ENCODE measurements at places on chromosomes 3 and 15. TPM values are rescaled to one million over a fixed set of nuclear protein-coding genes. Genes with fewer than 3 reads are reported as not detected.

Gene CORO2B
- 1.0 TPM for total RNA-seq

Gene CCR3
- not detected for total RNA-seq

Gene NR1I2
- 1.1 TPM for total RNA-seq

Gene GOLGA6L10
- total RNA-seq, result 1.4 TPM

Gene CILP
- 0.18 TPM for total RNA-seq

Gene WDR72
- not detected for total RNA-seq

Gene CCDC80
- total RNA-seq, result not detected

Gene SNURF
- total RNA-seq, result 9.8 TPM

Gene FGF7
- not detected for total RNA-seq

DNA sequence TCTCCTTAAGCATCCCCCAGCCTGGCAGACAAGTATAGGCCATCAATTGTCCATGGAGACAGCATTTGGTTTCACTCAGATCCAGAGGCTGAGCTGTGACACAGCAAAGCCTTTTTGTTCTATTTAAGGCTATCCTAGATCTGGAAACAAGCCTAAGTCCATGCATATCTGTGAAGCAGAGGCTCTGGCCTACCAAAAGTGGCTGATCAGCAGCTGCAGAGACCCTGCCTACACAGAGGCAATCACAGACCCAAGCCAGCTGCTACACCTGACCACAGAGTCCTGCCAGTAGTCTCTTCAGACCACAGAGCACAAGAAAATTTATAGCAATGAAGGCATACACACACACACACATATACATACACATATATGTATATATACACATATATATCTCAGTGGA, 501.7 kb upstream of the ARPP21 start:
- DNase-seq, result no peak

DNA sequence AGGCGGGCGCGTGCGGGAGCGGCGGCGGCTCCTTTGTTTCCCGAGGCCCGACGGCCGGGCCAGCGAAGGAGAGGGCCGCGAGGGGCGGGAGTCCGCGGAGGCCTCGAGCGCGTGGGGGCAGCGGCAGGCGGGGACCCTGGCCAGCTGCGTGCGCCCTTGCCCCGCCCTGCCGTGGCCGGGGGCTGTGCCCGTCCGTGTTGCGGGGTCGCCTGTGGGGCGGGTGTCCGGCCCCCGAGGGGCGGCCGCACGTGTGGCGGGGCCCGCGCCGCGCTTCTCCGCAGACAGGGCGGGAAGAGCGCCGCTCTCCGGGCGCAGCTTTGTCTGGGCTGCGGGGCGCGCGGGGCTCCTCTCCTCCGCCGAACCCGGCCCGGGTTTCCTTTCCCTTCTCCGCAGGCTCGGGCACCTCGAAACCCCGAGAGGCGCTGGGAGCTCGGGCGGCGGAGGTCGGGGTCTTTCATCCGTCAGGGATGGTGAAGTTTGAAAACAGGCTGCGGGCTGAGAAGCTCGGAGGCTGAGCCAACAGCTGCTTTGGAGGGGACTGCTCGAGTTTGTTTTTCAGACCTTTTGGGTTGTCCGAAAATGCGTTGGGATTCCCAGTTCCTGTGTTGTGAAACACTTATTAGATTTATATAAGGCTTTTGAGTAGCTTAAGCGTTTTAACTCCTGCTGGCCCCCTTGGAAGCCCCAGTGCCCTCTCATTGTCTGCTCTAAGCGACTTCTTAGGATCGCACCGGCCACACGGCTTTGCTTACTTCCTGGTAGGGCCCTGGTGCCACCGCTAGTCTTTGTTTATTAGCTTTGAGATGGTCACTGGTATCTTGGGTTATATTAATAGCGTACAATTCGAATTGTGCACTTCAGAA, 817 bp downstream of the USP3 start:
- DNase-seq, result peak; percentile 64

DNA sequence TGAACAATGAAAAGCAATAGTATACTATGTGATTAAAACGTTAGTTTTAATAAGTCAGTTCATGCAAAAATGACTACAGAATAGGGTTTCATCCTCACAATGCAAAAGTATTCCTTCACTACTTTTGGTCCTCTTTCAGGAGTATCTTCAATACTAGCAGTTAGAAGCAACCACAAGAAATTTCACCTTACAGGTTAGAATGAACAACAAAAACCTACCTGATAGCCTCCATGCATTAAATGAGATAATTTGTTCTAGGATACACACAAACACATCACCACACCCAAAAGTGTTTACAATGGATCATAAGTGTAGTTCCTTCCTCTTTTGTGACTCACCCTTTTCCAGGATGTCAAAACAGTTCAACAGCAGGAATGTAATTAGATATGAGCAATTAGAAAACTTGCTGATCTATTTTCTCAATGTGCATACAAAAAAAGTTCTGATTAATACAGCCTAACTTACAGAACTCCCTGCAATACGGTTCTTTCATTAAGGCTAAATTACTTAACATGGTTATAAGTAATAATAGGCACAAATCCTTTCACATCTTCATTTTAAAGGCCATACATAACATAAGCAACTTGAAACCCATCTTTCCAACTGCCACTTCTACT, 21.6 kb downstream of the UACA start:
- no peak for DNase-seq

- DNase-seq, result no peak
These were observed 1.5 kb downstream of the WHAMM start for GRCh38 chr15:82810890-82811426.

GRCh38 chr3:30908456-30909037, 14.1 kb upstream of the GADL1 start:
- DNase-seq, result no peak

- no peak for DNase-seq
These were observed 394.1 kb downstream of the SOX2 start for GRCh38 chr3:182105875-182106274.

DNA sequence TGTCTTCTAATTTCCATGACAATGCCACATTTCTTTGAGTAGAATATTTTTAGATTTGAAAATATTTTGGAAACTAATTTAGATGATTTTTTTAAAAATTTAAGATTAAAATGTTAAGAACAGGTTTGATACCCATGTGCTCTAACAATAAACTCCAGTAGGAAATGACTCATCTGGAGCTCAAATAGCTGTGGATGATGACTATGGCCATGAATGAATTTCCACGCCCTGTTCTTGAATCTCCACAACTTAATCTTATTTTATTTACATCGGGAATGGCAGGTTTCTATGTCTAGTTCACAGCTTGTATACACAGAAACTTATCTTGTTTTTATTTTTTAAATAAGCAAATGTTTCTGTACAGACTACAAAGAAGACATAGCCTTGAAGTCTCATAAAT, 726.8 kb downstream of the NAALADL2 start:
- DNase-seq, result no peak

DNA sequence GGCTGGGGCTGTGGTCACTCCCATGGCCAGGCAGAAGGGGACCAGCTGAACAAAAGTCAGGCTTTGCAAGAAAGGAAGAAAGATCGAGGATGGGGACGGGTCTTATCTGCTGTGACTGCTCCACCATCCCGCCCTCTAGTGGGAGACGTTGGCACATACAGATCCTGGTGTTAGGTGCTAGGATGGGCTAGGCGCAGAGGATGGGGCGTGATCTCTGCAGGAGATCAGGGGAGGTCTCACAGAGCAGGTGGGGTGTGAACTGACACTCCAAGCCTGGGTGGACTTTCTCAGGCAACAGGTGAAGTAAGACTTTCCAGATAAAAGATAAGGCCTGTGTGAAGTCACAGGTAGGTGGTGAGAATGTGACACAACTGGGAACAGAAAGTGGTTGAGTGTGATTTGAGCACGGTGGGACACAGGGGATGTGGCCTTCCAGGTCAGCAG, 141.9 kb upstream of the SMAD3 start:
- no peak for DNase-seq

DNA sequence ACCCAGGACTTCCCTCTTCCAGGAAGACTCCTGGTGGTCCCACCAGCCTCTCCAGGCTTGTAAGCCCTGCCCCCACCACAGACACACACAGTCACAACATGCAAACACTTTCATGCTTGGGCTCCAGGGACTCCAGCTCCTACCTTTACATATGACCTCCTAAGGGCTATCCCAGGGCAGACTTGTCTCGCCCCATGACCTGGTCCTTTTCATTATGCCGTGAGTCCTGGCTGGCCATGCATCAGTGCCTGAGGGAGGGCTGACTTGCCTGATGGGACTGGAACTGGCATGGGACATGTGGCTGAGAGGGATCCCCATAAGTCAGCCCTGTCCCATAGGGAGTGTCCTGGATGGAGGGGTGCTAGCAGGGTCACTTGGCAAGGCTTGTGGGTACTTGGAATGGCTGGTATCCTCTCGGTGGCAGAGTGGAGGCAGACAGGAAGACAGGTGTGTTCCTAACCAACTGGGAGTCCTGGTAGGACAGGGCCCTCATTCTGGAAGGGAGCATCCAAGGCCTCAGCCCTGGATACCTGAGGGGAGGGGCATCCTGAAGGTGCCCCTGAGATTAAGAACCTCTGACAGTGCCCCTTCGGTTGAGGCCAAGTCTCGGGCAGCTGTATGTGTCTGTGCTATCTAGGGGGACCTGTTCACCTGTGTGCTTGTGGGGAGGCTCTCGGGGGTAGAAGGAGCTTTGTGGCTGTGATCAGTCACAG, 540 bp upstream of the HHATL start:
- no peak for DNase-seq

GRCh38 chr3:31377045-31377642, 155.6 kb upstream of the STT3B start:
- no peak for DNase-seq

GRCh38 chr15:57881361-57881760, 174.8 kb downstream of the POLR2M start:
- DNase-seq, result no peak

- DNase-seq, result no peak
These were observed 87.8 kb downstream of the NECTIN3 start for GRCh38 chr3:111159391-111159790.

GRCh38 chr3:80424951-80425350, 657.2 kb upstream of the ROBO1 start:
- no peak for DNase-seq

DNA sequence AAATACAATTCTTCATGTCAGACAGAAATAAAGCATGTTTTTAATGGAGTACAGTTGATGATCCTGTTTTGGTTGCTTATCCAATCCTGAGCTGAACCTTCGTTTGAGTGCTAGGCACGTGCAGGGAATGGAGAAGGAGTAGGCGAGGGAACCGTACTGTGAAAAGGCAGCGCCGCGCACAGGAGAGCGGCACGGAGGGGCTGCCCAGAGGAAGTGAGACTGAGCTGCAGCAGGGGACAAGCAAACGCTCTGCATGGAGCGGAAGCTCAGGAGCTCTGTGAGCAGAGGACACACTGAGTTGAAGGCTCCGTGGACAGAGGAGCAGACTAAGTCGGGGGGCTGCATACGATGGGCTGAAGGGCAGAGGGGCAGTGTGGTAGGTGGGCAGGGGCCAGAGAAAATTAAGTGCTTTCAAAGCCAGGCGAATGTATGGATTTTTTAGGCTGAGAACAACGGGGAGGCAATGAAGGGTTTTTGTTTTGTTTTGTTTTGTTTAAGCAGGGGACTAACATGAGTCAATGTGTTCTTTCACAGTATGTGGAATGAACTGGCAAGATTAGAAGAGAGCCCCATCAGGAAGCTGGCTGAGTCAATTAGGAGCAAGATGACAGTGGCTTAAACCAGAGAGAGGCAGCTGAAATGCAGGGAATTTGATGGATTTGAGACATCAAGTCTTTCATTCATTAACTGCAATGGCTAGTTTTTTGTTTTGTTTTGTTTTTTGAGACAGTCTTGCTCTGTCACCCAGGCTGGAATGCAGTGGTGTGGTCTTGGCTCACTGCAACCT, 23.8 kb upstream of the TM2D3 start:
- DNase-seq, result no peak

GRCh38 chr3:70774641-70775040, 462.2 kb upstream of the MDFIC2 start:
- DNase-seq, result no peak

DNA sequence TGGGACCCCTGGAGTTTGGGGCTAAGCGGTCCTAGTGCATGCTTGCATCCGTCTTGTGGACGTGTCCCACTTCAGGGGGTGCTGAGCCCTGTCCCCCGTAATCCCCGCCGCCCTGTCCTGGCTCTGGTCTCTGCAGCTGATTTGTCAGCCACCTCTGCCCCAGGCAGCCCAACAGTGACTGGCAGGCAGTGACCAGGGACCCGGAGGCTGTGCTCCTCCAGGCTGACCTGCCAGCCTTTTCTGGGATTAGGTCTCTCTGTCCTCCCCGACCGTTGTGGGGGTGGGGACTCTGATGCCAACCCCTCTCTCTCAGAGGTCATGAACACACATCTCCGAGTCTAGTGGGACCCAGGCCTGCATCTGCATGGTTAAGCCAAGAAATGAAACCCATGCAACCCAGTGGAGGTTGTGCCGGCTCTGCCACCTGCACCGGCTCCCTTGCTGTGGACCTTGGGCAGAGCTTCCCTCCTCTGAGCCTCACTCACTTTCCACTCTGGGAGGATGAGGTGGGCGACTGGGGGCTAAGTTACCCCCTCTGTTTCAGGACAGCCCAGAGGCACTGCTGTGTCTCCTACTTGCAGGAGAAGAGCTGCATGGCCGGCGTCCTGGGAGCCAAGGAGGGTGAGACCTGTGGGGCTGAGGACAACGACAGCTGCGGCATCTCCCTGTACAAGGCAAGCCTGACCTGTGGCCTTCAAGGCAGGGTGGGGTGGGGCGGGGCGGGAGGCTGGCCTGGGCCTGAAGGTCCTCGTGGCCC, 60.2 kb downstream of the FBLN2 start:
- DNase-seq, result no peak

DNA sequence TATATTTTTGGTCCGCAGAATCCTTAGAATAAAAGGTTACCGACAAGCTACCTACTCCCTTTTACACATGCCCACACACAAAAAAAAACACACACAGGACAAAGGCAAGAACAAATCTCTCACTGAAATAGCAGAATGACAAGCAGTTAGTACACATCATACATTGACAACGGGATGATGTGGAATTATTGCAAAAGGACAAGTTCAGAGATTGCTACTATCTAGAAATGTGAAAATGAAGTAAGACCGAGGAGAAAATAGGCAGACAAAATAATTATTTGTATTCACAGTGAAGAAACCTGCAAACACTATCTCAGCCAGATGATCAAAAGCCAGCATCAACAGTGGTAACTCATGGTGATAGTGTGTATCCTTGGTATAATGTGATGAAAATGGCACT, 112.2 kb upstream of the C3orf80 start:
- DNase-seq, result no peak
